ENCODE measurements at places on chromosomes 3 and 15.

DNA sequence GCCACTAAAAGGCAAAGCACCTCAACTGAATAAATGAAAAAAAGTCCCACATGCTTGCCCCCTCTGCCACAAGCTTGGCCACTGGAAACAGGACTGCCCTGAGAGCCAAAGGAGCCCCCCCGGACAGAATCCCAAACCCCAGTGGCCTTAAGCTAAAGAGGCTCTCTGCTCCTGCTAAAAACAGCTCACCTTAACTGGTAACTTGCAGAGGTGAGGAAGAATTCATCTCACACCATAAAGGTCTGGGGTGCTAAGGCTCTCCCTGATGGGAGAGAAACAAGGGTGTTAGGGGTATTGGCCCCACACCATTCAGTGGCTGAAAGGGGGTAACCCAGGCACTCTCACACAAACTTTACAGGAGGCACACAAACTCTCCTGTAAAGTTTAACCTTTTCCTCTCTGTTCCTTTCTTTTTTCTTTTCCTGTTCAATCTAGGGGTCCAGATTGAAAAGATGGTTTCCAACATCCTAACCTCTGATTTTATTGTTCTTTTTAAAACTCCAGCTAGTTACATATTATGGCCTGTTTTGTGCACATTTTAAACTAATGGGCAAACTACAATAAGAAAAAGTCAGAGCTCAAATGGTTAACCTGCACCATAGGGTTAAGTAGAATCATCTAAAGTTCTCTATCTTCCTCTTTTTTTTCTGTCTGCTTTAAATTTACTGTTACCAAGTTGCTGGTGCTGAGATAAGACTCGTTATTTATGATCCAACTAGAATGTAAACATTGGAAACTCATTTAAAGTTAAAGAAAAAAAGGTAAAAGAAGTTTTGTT is 19.9 kb downstream of the TRANK1 start:
- no peak for DNase-seq

GRCh38 chr3:136950623-136951022 is 7.2 kb upstream of the IL20RB start:
- DNase-seq, result no peak

- DNase-seq, result no peak
These were observed 90.9 kb downstream of the STRIT1 start for GRCh38 chr3:155202626-155203025.

- DNase-seq, result no peak
These were observed 32.3 kb downstream of the C3orf62 start for GRCh38 chr3:49244581-49245205.

DNA sequence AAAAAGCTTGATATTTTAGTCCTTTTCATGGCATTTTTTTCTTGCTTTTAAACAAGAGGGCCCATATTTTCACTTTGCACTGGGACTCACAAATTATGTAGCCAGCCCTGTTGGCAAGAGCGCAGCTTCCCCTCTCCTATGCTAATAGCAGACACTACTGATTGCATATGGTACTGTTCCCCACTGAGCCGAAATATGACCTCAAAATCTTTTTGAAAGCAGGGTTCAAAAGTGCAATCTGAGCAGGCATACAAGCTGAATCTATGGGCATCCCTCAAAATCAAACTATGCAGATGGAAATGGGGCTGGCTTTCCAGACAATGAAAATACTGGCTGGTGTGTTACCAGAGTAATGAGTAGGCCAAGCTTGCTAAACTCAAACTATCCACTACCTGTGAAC is 225.2 kb upstream of the SETMAR start:
- no peak for DNase-seq

GRCh38 chr3:35624698-35625097 is 14.6 kb upstream of the ARPP21 start:
- DNase-seq, result no peak

Measured in activated CD4-positive, alpha-beta T cell treated with anti-CD3 and anti-CD28 coated beads, Interleukin-2, amount 50 U/mL, for 48 hours (primary cell).